ENCODE measurements at places on chromosomes 1 and 21. TPM values are rescaled to one million over a fixed set of nuclear protein-coding genes. Genes with fewer than 3 reads are reported as not detected.
A peak's percentile ranks its signal among the peaks of the same experiment; 100 is the strongest.

ERICH3 gene
- 20.7 TPM for total RNA-seq

GPR3 gene
- 0.58 TPM for total RNA-seq

ENAH gene
- total RNA-seq = 75.4 TPM

OPRD1 gene
- 0.28 TPM for total RNA-seq

USH2A gene
- total RNA-seq = 0.11 TPM

ADGRL4 gene
- total RNA-seq = 9.6 TPM

PSMB2 gene
- 58.7 TPM for total RNA-seq

KRTAP19-1 gene
- not detected for total RNA-seq

CR1L gene
- total RNA-seq = 2.6 TPM

DNA sequence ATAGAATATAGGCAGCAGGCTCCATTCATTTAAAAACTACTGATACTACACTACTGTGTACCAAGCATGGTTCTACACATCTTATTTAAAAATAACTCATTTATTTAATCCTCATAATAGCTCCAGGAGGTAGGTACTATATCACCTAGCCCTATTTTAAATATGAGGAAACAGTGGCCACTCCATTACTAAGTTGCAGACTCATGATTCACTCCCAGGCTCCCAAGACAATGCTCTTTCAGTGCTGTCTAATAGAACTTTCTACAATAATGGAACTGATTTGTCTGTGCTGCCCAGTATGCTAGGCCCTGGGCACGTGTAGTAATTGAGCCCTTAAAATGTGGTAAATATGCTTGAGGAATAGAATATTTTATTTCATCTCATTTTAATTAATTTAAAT lies 357.1 kb downstream of the LTN1 start:
- no peak for DNase-seq

DNA sequence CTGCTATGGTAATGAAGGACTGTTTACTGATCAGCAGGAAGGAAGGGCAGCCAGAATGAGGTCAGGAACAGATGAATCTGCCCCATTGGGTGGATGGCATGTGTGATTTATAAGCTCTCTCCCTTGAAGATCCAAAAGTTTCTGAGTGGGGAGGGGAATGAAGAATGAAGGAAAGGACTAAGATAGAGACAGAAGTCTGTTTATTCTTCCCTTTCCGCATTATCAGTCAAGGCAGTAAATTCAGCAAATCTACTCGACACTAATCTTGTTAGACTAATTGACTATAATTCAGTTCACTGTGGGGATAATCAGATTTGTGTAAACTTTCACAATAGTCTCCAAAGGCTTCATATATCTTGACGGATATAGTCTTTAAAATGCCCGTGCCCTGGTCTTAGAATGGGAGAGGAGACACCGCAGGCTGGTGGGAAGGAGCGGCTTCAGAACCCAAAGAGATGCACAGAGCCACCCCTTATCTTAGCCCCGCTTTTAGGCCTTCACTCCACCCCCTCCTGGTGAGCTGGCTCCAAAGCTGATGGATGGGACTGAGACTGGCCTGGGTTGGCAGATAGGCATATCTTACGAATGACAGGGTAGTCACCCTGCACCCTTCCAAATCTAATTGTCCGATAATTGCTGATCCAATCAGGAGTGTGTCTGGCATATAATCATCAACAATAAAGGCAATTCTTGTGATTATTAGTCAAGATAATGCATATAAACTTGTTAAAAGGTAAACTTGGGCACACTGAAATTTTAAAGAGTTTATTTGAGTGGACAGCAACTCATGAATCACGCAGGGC lies 76.0 kb upstream of the PPM1J start:
- no peak for DNase-seq

GRCh38 chr1:42784946-42785693 lies at the start of gene TMEM269:
TMEM269 (plus strand) TSS chr1:42784991; CDS start chr1:42789894, 4,903 bp downstream.
- peak; percentile 34 for DNase-seq

- no peak for DNase-seq
Observed at GRCh38 chr1:204854286-204854685, 16.4 kb upstream of the NFASC start.

- DNase-seq = peak; percentile 87
Observed at GRCh38 chr1:94801919-94802546, 18.1 kb upstream of the SLC44A3 start.

GRCh38 chr1:66676613-66677298 lies 75.5 kb upstream of the DYNLT5 start:
- no peak for DNase-seq

GRCh38 chr1:77406661-77407060 lies 124.8 kb downstream of the AK5 start:
- DNase-seq = no peak

DNA sequence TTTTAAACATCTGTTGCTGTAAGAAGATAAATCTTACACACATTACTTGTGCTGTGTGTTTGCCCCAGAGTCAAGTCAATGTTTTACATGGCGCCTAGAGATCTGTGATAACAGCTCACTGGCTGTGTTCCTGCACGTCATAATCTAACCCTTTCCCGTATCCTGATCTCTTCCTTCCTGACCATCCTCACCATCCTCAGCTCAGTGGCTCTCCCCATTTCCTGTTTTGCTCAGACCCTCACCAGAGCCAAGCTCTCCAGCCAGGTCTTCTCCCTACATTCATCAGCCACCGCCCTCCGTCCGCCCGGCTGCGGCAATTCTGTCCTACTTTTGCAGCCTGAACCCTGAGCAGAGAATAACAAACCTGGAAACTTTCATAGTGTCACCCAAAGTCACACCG lies 824.7 kb downstream of the USP25 start:
- DNase-seq = peak; percentile 75

DNA sequence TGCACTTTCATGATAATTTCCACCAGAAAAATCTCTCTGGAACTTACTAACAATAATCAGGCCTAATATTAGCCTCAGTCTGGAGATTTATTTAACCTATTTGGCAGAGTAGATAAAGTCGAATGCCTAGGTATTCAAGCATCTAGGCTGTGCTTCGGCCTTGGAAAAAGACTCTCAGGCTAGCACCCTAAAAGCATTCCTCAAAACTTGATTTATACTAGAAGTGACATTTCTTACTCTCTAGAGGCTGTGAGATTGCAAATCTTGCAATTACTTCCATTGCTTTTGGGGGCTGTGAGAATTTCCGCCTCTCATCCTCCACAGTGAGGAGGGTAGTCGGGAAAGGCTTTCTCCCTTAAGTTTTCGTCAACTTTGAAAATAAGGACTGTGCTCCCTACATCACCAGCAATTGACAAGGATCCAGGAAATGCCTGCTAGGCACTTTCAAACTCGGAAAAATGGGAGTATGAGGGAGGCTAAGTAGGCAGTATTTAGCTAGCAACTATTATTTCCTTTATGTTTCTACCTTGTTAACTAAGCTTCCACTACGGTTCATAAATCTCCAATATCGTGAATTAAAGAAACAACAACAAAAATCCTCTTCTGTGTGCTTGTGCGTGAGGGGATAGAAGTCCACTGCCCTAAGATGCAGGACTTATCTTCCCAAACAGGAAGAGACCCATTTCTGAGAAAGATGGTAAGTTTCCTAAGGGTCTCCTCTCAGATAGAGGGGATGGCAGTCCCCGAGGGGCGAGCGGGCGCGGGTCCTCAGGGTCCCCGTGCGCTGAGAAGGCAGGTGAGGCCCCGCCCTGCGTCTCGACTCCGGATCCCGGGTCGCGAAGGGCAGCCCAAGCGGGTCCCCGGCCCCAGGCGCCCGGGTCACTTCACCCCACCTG lies 1.1 kb upstream of the LMO4 start:
- peak; percentile 60 for DNase-seq

GRCh38 chr1:97078872-97079271 lies 357.3 kb downstream of the PTBP2 start:
- DNase-seq = no peak

DNA sequence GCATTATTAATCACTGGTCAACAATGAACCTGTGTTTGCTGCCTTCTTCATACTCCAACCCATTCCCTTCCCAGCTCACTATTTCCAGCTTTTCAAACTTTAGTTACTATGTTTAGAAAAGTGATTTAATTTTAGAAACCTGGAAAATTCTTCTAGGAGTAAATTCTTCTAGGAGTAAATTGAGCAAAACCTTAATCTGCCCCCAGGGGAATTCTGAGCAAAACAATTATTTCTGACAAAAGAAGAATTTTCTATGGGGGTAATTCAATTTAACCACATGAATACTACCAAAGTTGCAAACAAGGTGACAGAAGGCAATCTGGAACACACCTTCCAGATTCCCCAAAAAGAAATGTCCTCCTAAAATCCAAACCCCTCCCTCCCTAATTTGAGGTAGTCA lies 1.8 kb downstream of the LUZP1 start:
- DNase-seq = no peak

DNA sequence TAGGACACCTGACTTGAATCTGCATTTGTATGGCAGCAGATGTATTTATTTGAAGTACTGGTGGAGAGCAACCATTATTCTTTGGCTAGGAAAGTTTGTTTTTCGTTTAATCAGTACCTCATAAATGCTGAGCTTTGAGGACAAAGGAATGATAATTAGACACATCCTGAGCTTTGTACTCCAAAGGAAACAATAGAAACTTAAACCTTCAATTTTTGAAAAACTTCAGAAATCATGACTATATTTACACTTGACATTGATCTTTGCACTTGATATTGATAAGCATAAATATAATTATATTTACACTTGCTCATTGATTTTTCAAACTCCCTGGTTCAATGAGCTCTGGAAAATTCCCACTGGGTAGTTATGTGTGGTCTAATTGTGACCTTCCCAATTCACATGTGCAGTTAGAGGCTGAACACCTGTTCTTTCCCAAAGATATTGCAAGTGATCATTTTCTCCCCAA lies 10.7 kb downstream of the PATJ start:
- no peak for DNase-seq

GRCh38 chr1:165632152-165632469 lies 1.1 kb downstream of the MGST3 start:
- DNase-seq = no peak

DNA sequence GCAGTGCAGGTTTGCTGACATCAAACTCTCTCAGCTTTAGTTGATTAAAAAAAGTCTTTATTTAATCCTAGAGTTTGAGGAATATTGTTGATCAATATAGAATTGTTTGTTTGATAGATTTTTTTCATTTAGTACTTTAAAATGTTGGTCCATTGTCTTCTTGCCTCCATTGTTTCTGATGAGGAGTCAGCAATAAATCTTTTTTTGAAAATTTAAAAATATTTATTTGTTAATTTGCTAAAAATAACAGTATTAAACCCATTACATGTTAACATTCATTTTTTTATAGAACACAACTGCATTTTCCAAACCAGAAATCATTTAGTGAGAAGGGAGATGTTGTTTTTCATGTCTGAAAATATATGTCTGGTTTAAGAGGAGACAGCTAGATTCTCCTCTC lies 173.8 kb upstream of the USP24 start:
- no peak for DNase-seq

DNA sequence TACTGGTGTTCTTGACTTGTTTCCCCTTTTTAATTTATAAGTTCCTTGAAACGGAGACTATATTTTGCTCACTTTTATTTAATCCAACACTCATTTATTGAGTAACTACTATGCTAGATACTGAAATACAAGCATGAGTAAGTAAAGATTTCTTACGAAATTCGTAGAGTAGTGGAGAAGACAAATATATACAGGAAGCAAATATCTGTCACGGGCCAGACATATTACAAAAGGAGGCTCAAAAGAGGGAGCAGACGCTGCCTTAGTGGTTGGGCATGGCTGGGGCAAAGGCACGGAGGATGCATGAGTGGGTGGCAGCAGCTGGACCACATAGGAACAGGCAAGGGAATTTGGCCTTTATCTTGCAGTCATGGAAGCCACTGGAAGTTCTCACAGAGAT lies 6.8 kb downstream of the NCF2 start:
- DNase-seq = no peak

DNA sequence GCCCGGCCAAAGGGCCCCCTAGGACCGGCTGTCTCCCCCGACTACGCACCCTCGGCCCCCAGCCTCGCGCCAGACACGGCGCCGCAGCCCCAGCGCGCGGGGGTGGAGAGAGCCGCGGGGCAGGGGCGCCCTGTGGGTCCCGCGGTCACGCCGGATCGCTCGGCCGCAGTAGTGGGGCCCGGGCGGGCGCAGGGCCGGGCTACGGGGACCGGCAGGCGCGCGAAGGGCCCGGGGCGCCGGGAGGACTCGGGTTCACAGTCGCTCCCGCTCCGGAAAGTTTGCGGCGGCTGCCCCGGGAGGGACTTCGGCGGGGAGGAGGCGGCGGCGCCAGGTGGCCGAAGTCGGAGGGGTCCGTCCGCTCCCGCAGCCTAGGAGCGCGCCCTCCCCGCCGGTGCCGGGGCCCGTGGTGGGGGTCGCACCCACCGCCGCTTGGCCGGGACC lies 7.1 kb upstream of the ZNF669 start:
- DNase-seq = peak; percentile 44

GRCh38 chr1:155968670-155969069 lies 9.7 kb downstream of the ARHGEF2 start:
- peak; percentile 92 for DNase-seq

DNA sequence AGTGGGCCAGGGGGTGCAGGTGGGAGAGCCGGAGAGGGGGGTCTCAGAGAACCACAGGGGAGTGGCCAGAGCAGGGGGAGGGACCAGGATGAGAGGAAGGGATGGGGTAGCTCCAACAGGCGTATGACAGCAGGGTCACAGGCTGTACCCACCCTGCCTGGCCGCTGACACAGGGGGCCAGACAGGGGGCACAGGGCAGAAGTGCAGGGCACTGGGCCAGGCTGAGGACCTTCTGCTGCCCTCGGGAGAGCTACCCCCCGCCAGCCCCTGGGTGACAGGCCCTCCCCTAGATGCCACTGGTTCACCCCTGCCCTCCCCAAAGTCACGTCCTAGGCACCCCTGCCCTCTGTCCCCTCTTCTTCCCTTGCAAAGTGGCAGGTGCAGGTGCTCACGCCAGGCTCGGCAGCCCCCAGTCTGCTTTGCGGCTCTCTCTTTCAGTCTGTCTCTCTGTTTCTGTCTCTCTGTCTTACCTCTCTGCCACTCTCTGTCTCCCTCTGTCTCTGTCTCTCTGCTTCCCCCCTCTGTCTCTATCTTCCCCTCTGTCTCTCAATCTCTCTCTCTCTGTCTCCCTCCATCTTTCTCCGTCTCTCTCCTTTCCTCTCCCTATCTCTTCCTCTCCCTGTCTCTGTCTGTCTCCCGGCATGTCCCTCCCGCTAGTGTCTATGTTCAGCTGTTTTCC lies 48.5 kb downstream of the WNT9A start:
- DNase-seq = no peak

DNA sequence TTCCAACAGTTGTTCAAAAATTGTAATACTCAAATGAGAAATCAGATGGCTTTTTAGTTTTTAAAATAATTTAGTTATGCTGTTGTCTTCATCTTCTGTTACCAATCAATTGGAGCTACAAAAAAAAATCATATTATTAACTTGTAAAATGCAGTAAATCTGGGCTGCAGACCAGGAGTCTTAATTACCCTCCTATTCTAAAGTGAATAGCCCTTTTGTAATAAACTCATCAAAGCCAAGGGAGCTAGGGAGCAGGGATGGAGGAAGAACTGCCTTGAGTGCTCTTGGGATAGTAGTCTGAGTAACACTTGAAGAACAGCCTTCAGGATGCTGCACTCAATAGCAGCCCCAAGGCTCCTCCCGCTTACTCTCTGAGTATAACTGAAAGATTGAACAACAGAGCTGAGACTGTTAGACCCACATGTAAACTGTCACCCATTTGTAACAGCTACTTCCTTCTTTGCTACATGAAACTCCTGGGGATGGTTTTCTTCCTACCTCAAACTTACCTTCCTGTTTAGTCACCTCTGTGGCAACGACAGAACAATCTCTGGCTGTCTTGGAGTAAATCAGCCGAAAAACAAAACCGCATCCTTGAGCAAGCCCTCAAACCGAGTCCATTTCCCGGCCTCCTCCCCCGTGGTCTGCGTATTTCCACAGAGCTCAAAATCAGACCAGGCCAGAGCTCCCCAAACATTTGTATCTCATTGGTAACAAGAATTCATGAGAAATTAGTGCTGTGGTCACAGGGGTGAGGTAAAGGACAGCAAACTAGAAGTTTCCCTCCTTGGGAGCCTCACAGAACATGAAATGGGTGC lies 55.9 kb downstream of the CD58 start:
- no peak for DNase-seq
